ENCODE measurements at places on chromosomes 6 and 20.

GRCh38 chr6:55674672-55675071 lies 95.7 kb upstream of the HMGCLL1 start:
- DNase-seq: no peak
- H3K36me3 ChIP-seq: no peaks in the 10 kb centered on the region
- H3K27me3 ChIP-seq: no peaks in the 10 kb centered on the region
- no peaks in the 10 kb centered on the region for H3K4me1 ChIP-seq
- no peak overlapping the region for H3K4me3 ChIP-seq

GRCh38 chr20:56442389-56443365 lies 25.8 kb upstream of the RTF2 start:
- peaks cover 5% of the 10 kb centered on the region for H3K4me1 ChIP-seq
- H3K27me3 ChIP-seq: peaks cover 5% of the 10 kb centered on the region
- no peaks in the 10 kb centered on the region for H3K36me3 ChIP-seq
- H3K4me3 ChIP-seq: no peak overlapping the region
- DNase-seq: no peak

DNA sequence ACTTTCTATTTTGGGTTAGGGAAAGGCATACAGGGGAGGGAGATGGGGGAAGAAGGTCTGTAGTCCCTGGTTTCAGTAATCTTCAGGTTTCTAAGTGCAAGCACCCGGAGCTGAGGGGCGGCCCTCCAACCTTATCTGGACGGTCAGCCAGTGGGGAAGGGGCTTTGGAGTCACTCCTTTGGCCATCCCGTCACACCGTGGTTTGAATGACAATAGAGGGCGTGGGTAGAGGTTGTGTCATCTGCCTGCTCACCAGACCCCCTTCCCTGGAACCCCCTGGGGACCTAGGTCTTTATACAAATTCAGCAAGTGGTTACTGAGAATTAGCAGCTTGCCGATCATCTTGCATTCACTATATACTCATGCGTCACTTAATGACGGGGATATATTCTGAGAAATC lies 29.1 kb downstream of the STK35 start:
- H3K27me3 ChIP-seq: no peaks in the 10 kb centered on the region
- peaks cover 43% of the 10 kb centered on the region for H3K4me1 ChIP-seq
- H3K27ac ChIP-seq: no peak overlapping the region
- H3K4me3 ChIP-seq: no peak overlapping the region

DNA sequence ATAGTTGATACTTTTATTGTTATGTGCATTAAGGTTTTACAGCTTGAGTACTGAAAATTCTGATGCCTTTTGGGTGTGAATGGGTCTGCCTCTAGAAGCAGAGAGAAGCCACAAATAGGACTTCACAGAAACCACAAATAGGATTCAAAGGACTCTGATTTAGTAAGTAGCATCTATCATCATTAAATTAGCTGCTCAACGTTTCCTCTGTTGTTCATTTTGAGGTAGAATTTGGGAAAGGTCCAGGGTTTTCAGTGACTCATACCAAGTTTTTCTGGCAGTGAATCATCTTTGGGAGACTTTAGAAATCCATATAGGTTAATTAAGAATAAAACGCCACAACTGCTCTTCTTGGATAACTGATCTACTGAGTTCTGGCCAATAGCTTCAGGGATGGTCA lies 105.1 kb downstream of the PHF3 start:
- DNase-seq: no peak
- H3K4me1 ChIP-seq: no peaks in the 10 kb centered on the region
- H3K27me3 ChIP-seq: no peaks in the 10 kb centered on the region

- peaks cover 9% of the 10 kb centered on the region for H3K4me1 ChIP-seq
- H3K27ac ChIP-seq: no peak overlapping the region
- no peak overlapping the region for H3K4me3 ChIP-seq
- H3K36me3 ChIP-seq: peaks cover 40% of the 10 kb centered on the region
Observed at GRCh38 chr6:136274062-136274461, 15.6 kb downstream of the BCLAF1 start.

- no peaks in the 10 kb centered on the region for H3K27me3 ChIP-seq
- no peak for DNase-seq
- no peaks in the 10 kb centered on the region for H3K4me1 ChIP-seq
Observed at GRCh38 chr6:127453845-127454619, 5.2 kb downstream of the KIAA0408 start.

GRCh38 chr20:56447227-56447626 lies 21.2 kb upstream of the RTF2 start:
- peaks cover 2% of the 10 kb centered on the region for H3K4me1 ChIP-seq
- H3K27me3 ChIP-seq: peaks cover 5% of the 10 kb centered on the region
- no peak overlapping the region for H3K27ac ChIP-seq
- no peak overlapping the region for H3K4me3 ChIP-seq

DNA sequence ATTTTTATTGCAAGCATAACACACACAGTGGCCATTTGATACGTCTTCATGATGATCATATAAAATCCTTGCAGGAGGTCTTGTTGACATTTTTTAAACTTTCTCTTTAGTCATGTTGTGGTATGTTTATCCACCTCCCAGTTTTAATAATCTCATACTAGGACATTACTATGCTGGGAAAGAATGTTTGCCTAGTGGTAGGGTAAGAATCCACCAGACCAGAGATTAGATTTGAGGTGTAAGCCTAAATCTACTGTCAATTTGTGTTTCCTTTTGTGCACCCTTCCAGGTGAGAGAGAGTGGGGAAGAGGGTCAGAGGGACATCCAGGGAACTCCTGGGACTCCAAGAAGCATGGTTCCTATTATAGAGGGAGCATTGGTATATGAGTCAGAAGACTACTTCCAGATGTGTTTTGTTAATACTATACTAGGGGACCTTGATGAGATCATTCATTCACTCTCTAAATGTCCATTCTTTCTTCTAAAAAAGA lies 298.3 kb upstream of the SASH1 start:
- no peaks in the 10 kb centered on the region for H3K27me3 ChIP-seq
- no peaks in the 10 kb centered on the region for H3K4me1 ChIP-seq
- no peak overlapping the region for H3K4me3 ChIP-seq
- no peak overlapping the region for H3K27ac ChIP-seq
- no peak for DNase-seq
- no peaks in the 10 kb centered on the region for H3K36me3 ChIP-seq
